ENCODE measurements at places on chromosomes 16 and 17.

GRCh38 chr16:27974896-27975540 is 88.5 kb downstream of the GSG1L start:
- H3K4me3 ChIP-seq = no peak overlapping the region
- H3K36me3 ChIP-seq = no peaks in the 10 kb centered on the region
- DNase-seq = no peak
- H3K27ac ChIP-seq = no peak overlapping the region

GRCh38 chr16:57647136-57647875 is 18.9 kb downstream of the ADGRG1 start:
- H3K27ac ChIP-seq = no peak overlapping the region
- no peak for DNase-seq
- H3K4me3 ChIP-seq = no peak overlapping the region
- H3K36me3 ChIP-seq = no peaks in the 10 kb centered on the region
- H3K4me1 ChIP-seq = peaks cover 13% of the 10 kb centered on the region

- H3K27me3 ChIP-seq = no peaks in the 10 kb centered on the region
- no peak overlapping the region for H3K27ac ChIP-seq
These were observed 12.4 kb upstream of the TRIM25 start for GRCh38 chr17:56926270-56926669.

GRCh38 chr17:9308069-9308468 is 267.6 kb downstream of the STX8 start:
- no peak overlapping the region for H3K27ac ChIP-seq
- H3K27me3 ChIP-seq = no peaks in the 10 kb centered on the region
- H3K4me3 ChIP-seq = no peak overlapping the region
- no peaks in the 10 kb centered on the region for H3K4me1 ChIP-seq
- DNase-seq = no peak

GRCh38 chr16:88743693-88744576 is 37.6 kb downstream of the CTU2 start:
- H3K36me3 ChIP-seq = peaks cover 34% of the 10 kb centered on the region
- H3K27me3 ChIP-seq = no peaks in the 10 kb centered on the region
- DNase-seq = peak; percentile 73
- H3K4me1 ChIP-seq = no peaks in the 10 kb centered on the region
- H3K27ac ChIP-seq = no peak overlapping the region
- H3K4me3 ChIP-seq = no peak overlapping the region

- no peak overlapping the region for H3K27ac ChIP-seq
- peaks cover 19% of the 10 kb centered on the region for H3K4me1 ChIP-seq
- no peak for DNase-seq
These were observed 410.6 kb downstream of the SLC39A11 start for GRCh38 chr17:72681844-72682243.

DNA sequence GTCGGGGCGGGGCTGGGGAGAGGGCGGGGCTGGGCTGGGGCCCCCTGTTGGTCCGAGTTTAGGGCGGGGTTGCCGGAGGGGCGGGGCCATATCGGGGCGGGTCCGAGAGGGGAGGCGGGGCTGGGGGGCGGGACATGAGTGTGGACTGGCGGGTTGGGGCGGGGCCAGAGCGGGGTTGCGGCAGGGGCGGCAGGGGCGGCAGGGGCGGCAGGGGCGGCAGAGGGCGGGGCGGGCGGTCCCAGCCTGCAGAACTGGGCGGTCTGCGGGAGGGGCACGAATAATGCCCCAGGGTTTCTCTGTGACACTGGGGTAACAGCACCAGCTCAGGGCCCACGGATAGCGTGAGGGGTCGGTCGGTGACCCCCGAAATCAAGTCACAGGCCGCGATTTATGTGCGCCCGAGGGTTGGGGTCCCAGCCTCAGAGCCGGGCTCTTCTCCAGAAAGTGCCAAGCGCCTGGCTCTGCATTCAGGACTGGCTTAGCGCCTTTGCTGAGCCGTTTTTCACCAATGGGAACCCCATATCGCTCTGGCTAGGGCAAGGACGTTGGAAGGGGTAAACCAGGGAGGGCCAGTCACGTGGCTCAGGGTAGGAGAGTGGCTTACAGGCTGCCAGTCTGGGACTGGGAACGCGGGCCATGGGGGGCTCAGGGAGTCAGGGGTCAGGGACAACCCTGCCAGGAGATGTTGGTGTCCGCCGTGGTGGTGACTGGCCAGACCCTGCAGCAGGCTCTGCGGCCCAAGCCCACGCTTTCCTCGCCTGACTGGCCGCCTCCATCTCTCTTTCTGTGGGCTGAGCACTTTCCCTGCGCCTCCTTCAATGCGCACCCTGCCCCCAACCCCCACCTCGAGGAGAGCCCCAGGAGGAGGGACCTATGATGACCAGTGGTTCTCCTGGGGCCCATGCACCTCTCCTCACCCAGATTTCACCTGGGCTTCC is 1.2 kb upstream of the METTL26 start:
- H3K27me3 ChIP-seq = peaks cover 2% of the 10 kb centered on the region
- peak; percentile 86 for DNase-seq
- H3K4me3 ChIP-seq = peak overlapping the region; percentile 91
- peak overlapping the region; percentile 97 for H3K27ac ChIP-seq
- peaks cover 24% of the 10 kb centered on the region for H3K4me1 ChIP-seq

- H3K36me3 ChIP-seq = peaks cover 33% of the 10 kb centered on the region
- no peaks in the 10 kb centered on the region for H3K27me3 ChIP-seq
- no peak overlapping the region for H3K27ac ChIP-seq
- DNase-seq = no peak
- no peaks in the 10 kb centered on the region for H3K4me1 ChIP-seq
- no peak overlapping the region for H3K4me3 ChIP-seq
These were observed 9.3 kb downstream of the ANKS3 start for GRCh38 chr16:4724661-4725270.

DNA sequence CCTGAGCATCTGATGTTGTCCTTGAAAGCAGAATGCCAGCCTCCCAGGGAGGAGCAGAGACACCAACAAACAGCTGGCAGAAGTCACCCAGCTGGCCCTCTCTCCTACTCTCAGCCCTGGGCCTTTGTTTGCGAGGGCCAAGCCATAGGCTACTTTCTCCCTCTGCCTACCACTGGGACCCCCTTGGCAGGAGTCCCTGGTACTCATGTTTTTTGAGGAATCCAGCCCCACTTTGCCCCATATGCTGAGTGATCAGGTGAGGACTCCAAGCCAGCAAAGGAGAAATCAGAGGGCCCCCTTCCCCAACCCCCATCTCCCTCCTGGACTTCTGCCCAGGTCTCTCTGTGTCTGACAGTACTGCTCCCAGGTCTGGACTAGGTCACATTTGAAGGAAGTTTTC is 121.9 kb downstream of the USP31 start:
- DNase-seq = no peak
- H3K4me3 ChIP-seq = no peak overlapping the region
- no peaks in the 10 kb centered on the region for H3K4me1 ChIP-seq
- H3K27ac ChIP-seq = no peak overlapping the region
- H3K36me3 ChIP-seq = no peaks in the 10 kb centered on the region

- no peaks in the 10 kb centered on the region for H3K27me3 ChIP-seq
- H3K27ac ChIP-seq = no peak overlapping the region
These were observed 6.5 kb downstream of the CHD9 start for GRCh38 chr16:53061256-53061655.

- no peak for DNase-seq
- H3K4me1 ChIP-seq = peaks cover 10% of the 10 kb centered on the region
- no peaks in the 10 kb centered on the region for H3K27me3 ChIP-seq
- peak overlapping the region; percentile 39 for H3K27ac ChIP-seq
These were observed 29.0 kb downstream of the PLCD3 start for GRCh38 chr17:45103269-45103795.
